GOT3 (cell line): ENCODE measurements at places on chromosomes 7 and 10.

DNA sequence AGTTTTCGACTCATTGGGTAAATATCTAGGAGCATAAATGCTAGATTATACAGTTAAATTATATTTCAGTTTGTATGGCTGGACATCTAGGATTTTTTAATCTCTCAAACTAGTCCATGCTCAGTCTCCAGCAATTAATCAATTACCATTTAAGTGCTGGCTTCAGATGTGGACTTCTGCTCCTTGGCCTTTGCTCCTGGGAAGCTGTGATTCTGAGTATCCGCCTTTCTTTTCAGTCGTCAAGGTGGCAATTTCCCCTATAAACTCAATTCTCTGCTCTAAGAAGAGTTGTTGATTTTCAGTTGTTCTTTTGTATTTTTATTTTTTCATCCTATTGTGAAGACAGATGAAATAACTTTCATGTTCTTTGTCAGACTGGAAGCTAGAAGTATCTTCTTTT is 23.7 kb downstream of the TFPI2 start:
- DNase-seq: no peak

GRCh38 chr10:111452153-111452552 is 375.3 kb downstream of the ADRA2A start:
- DNase-seq: no peak

- DNase-seq: no peak
Observed at GRCh38 chr10:43166207-43166879, 28.1 kb downstream of the CSGALNACT2 start.

- no peak for DNase-seq
Observed at GRCh38 chr10:78684947-78685346, 383.8 kb upstream of the ZMIZ1 start.

DNA sequence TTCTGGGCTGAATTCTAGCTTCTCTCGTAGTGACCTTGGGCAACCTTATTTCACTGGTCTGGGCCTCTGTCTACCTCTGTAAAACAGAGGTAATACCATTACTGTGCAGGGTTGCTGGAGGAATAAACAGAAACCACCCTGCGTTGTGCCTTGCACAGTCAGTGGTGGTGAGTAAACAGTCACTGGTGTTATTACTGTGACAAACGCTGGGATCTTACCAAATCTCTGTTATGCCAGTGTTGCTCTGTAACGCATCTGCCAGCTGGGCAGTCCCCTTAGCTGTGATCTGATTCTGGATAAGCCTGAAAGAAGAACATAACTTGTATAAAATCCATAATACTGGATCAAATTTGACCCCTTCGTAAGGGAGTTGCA is 49.4 kb downstream of the NOD1 start:
- no peak for DNase-seq

DNA sequence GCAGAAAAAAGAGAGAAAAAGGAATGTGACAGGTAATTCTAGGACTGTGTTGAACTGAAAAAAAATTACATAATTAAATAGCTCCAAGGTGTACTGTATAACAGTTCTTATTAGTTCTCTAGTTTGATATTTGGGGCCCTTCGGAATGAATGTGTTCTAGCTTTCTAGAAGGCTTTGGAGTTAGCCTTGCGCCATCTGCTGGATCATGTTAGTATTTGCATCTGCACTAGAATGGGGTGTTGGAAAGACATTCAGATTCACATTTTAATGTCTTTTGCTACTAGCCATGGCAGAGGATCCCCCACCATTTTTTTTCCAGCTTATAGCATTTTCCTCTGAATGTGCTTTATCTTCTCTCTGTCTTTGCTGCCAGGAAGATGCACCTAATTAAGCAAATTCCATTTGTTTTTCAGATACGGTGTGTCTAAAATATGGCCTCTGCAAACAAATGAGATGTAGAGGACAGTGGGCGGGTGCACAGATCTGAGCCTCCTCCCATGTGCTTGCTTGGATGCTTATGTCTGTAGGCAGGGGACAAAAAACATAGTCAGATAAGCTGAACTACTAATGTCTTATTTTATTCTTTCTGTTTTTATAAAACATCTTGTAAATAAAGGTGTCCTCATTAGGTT is 238.5 kb downstream of the PHF14 start:
- no peak for DNase-seq
